ENCODE measurements at places on chromosomes 3 and 15.
A peak's percentile ranks its signal among the peaks of the same experiment; 100 is the strongest.

GRCh38 chr3:5202222-5202621 lies 14.7 kb downstream of the EDEM1 start:
- DNase-seq: peak; percentile 34

- DNase-seq: no peak
These were observed 366.7 kb downstream of the MAGI1 start for GRCh38 chr3:65672061-65672460.

- DNase-seq: no peak
These were observed 1190.0 kb upstream of the ALCAM start for GRCh38 chr3:104176706-104177105.

GRCh38 chr15:76342382-76343201 lies 6.0 kb downstream of the ISL2 start:
- DNase-seq: no peak

DNA sequence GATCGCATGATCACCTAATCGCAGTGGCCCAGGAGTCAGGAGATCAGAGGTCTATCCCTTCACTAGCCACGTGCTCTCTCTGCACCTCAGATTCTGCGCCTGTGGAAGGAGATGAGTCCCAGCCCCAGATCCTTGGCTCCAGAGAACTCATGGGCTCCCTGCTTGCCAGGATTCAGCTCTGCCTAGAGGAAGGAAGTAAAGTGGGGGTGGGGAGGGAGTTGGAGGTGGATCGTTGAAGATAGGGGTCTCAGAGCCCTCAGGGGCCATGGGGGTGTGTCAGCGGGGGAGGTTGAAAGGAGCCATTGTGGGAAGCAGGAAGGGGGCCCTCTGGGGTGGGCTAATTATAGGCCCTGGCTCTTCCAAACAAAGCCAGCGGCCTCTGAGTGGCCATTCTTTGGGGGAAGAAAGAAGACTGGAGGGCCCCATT lies 11.3 kb upstream of the STRA6 start:
- no peak for DNase-seq

GRCh38 chr3:42550250-42550649 lies 31.5 kb downstream of the SEC22C start:
- no peak for DNase-seq

GRCh38 chr15:35533130-35534110 lies 12.5 kb downstream of the DPH6 start:
- no peak for DNase-seq

GRCh38 chr3:123066896-123067688 lies at the start of gene PDIA5:
Gene PDIA5 (plus strand): TSS chr3:123067025. CDS start chr3:123067165, 140 bp downstream.
- peak; percentile 88 for DNase-seq

GRCh38 chr3:194832346-194833104 lies 146.8 kb downstream of the FAM43A start:
- peak; percentile 16 for DNase-seq

GRCh38 chr3:138202945-138203701 lies 16.0 kb downstream of the ARMC8 start:
- no peak for DNase-seq

GRCh38 chr3:53230041-53230621 lies 25.7 kb downstream of the TKT start:
- DNase-seq: no peak

GRCh38 chr3:78604341-78604740 lies 1163.5 kb downstream of the ROBO1 start:
- DNase-seq: peak; percentile 79

- DNase-seq: no peak
These were observed 80.1 kb upstream of the EIF1B start for GRCh38 chr3:40229386-40229785.

DNA sequence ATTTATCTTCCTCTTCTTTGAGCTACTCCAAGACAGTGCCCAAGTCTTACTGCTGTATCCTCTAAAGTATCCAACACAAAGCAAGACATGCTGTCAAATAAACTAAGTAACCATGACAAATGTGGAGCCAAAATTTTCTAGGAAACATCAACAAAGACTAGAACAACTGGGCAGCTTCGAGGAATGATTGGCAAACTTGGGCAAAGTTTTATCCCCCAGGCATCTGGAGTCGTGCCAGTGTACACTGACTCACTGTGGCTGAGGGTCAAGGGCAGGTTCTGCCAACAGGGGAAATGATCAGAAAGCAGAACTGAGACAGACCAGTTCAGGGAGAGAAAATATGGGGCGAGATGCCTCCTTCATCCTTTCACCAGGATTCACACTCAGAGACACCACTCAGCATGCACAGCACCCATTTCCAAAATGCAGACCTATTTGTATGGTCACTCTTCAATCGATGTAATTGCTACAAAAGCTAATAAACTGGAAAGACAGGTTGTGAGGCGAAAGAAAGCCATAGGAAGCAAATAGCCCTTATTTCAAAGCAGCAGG lies 65.8 kb downstream of the MB21D2 start:
- peak; percentile 87 for DNase-seq

DNA sequence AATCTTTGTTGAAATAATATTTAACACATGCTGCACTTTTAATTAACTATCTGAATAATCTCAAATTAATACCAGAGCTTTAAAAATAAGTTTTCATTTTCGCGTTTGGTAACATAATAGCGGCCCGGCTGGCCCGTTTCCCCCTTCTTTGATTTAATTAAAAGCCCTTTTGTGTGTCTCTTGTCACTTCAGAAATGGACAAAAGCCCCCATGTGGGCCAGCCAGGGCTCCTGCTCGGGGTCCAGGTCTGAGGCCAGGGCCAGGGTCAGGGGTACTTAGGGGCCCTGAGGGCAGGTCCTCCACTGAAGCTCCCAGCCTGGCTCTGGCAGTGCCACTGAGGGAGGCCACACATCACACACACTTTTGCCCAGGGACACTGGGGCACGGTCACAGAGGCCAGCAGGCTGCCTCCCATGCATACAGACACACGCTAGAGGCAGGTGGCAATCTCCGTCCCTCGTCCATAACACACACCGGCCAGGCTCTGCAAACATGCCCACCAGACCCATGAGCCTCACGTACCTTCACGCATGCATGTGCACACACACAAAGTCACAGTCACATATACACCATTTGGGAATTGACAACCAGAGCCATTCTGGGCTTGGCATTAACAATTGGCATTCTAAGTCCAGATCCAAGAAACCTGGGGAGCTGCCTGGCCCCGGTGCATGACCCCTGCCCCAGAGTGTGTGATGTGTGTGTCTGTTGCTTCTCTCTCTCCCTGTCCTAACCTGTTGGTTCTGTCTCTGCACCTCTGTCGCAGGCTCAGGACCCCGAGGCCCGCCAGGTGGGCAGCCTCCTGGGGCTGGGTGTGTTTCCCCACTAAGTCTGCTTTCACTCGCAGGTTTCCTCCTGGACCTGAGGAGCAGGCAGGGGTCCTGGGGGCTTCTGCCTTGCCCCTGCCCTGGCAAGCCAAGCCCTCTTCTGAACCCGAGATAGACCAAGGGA lies 38.5 kb downstream of the DNAJB8 start:
- DNase-seq: no peak

- no peak for DNase-seq
These were observed 216.6 kb upstream of the UMPS start for GRCh38 chr3:124513610-124513997.

DNA sequence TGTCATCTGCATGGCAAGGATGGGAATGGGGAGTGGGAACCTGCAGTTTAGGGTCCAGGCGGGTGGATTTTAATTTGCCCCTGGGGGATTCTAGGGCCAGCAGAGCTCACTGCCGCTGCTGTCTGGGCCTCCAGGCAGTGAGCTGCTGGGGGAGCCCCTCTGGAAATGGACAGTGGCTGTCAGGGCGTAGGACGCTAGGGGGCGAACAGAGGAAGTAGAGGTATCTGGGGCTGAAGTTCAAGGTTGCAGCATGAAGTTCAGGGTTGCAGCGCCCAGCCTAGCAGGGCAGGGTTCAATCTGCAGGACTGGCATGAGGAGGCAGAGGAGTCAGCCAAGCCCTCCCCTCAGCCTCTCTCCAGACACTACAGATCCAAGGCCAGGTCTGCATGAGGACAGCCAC lies 49.5 kb downstream of the APBA2 start:
- DNase-seq: peak; percentile 11

- peak; percentile 79 for DNase-seq
These were observed 104.2 kb upstream of the RAD18 start for GRCh38 chr3:9067352-9067975.

DNA sequence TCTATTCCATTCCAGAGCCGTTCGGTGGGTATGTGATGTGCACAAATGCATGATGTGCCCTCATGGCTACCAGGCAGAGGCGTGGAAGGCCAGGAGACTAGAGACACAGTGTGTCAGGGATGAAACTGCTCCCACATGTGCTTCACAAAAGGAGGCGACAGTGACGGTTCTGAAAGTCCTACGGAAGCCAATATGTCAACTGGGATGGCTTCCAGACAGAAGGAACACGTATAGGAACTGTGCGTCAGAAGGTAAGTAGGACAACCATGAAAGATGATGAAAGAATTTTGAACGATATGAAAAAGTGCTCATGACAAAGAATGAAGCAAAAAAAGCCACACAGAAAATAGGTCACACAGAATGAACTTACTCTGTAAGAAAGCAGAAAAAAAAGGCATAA lies 34.1 kb downstream of the GLB1 start:
- DNase-seq: no peak

GRCh38 chr15:64121614-64122013 lies 25.8 kb downstream of the SNX1 start:
- no peak for DNase-seq

DNA sequence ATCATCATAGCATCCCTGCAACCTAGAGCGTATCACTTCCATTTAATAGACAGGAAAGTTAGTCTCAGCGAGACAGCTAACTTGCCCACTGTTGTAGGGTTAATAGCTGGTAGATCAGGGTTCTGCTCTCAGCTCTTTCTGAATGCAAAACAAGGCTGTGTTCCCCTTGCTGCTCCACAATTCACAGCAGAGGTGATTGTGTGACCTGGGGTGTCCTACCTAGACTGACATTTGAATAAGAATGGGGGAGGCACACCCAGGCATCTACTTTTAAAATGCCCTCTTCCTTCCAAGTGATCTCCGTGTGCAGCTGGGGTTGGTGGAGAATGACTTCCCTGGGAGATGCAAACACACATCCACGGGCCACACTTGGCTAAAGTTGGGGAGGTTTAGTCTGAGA lies 43.0 kb upstream of the CACNA2D3 start:
- no peak for DNase-seq

- no peak for DNase-seq
These were observed 26.8 kb upstream of the CHRNA7 start for GRCh38 chr15:32003558-32003957.

- peak; percentile 75 for DNase-seq
These were observed 45.9 kb upstream of the THUMPD3 start for GRCh38 chr3:9316881-9317361.

- peak; percentile 71 for DNase-seq
These were observed 71.5 kb downstream of the SSR3 start for GRCh38 chr3:156483426-156483825.

- DNase-seq: peak; percentile 1
These were observed 17.1 kb downstream of the IQCB1 start for GRCh38 chr3:121817753-121818152.

- no peak for DNase-seq
These were observed 353.0 kb upstream of the RORA start for GRCh38 chr15:61582092-61582491.

DNA sequence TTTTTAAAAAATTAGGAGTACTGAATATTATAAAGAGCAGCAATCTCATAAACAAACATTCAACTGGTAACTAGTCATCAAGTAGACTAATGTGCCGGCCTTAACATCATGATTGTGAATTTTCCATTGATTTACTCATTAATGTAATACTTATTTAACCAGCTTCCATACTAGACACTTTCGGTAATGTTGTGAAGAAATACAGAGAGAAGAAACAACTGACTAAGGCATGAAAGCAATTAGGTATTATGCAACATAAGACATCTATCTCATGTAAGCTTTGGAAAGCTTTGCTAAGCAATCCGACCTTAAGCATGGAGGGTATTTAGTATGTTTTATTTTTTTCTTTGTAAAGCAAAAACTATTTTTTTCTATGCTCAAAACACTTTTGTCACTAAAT lies 108.0 kb downstream of the IL1RAP start:
- peak; percentile 32 for DNase-seq

DNA sequence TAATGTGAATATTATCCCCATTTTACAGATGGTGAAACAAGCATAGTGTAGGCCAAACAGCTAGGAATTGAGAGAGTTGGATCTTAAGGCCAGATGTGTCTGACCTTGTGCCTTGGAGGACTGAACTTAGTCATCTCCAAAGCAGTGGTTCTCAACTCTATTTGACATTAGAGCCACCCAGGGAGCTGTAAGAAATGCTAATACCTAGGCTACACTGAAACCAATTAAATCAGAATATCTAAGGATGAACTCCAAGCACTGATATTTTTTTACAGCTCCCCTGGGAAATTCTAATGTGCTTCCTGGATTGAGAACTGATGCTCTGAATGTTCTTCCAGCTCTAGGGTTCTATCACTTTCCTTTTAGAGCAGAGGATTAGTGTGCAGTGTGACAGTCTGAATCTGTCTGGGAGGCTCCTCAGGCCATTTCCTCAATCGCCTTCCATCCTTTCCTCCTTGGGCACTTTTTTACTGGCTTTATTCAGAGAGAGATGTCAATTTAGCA lies 32.3 kb downstream of the POLR2M start:
- DNase-seq: no peak

- peak; percentile 1 for DNase-seq
These were observed 188.3 kb downstream of the IL5RA start for GRCh38 chr3:2921903-2922302.

DNA sequence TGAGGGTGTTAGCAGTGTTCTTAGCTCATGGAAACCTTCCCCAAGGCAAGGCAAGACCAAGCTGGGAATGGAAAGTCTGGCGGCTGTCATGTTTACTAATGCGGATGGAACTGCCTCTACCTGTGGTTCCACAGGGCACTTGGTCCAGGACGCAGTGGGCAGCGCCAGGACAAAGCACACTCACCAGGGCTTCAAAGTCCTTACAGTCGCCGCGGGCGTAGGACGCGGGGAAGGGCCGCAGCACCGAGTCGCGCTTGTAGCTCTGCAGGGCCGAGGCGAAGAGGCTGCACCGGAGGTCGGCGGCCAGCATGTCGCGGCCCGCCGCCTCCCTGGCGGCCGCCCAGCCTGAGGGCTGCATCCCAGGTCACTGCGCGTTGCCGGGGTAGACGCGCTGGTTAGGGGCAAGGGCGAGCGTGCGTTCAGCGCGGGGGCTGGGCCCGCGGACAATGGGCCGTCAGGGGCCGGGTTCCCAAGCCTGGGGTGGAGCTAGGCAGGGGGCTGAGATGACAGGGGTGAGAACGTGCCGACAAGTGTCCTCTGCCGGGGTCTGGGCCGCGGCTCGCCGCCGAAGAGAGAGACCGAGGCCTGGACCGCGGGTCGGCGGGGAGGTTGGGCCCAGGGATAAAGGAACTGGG lies 497 bp downstream of the PARP16 start:
- DNase-seq: peak; percentile 9

All from fibroblast of pulmonary artery (primary cell).